ENCODE measurements at places on chromosomes 13 and 19. TPM values are rescaled to one million over a fixed set of nuclear protein-coding genes. Genes with fewer than 3 reads are reported as not detected.

- DNase-seq: no peak
Observed at GRCh38 chr13:97932647-97933046, 20.8 kb upstream of the IPO5 start.

- no peak for DNase-seq
Observed at GRCh38 chr13:79171141-79172061, 234.7 kb downstream of the RBM26 start.

- no peak for DNase-seq
Observed at GRCh38 chr13:91346850-91347201, 661 bp upstream of the MIR17HG start.

UNC13A gene
- total RNA-seq: 0.10 TPM

DNA sequence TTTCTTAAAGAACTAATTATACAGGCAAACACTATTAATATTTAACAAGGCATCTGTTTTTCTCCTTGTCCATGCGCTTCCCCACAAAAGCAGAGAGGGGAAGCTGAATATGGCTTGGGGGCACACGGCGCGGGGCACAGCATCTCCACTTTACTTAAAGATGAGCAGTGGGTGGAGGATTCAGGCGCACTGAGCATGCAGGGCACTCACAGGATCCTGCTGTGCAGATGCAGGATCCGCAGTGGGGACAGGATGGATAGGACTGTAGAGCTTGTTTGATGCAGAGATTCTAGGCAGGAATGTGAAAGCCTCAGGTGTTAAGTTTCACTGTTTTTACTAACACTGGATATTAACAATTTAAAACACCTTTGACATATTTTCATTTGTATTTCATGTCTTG, 43.3 kb downstream of the ATP11A start:
- DNase-seq: no peak

GRCh38 chr19:11710313-11710712, 28.4 kb downstream of the ZNF823 start:
- no peak for DNase-seq

- no peak for DNase-seq
Observed at GRCh38 chr13:38777347-38778119, 90.7 kb downstream of the FREM2 start.

DNA sequence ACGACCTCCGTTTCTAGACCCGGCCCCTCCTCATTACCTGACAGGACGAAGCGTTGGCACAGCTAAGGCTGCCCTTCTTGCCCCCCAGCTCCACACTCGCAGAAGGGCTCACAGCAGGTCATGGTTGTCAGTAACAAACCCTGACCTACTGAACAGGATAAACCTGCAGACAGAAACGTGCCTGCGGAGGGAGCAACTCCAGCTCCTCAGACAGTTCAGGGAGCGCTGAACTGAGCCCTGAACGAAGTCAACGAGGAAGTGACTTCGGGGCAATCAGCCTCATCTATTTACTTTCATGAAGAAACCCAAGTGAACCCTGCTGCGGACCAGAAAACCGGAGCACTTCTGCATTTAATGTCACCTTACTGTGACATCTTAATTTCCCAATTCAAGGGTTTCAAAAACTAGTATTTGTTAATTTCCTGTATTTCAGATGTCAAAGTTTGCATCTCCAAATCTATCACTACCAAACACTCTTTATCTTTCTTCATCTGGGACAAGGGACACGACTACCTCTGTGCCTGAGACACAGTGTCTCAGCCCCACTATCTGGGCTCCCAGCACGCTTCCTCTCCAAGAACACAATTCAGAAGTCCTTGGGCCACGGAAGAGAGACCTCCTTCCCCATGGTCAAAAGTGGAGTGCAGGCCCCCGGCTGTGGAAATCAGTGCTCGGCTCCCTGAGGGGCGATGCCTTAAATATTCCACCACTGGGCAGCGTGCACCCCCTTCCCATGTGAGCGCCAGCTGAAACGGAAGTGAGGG, 40.2 kb downstream of the CARS2 start:
- DNase-seq: peak; percentile 78

HCN2 gene
- total RNA-seq: 0.61 TPM

GRCh38 chr19:16363133-16363851, 38.7 kb downstream of the KLF2 start:
- peak; percentile 3 for DNase-seq

DNA sequence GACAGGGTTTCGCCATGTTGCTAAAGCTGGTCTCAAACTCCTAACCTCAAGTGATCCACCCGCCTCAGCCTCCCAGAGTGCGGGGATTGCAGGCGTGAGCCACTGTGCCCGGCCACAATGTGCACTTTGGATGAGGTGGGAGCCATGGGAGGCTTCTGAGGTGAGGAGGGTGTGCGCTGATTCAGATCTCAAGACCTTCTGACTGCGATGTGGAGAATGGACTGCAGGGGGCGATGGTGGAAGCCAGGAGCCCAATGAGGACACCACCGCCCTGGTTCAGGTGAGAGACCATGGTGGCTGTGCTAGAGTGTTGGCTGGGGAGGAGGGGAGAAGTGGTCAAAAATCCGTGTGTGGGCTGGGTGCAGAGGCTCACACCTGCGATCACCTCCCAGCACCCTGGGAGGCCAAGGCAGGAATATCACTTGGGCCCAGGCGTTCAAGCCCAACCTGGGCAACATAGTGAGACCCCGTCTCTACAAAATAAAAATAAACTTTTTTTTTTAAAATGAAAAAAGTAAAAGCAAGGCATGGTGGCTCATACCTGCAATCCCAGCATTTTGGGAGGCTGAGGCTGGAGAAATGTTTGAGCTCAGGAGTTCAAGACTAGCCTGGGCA, 5.6 kb downstream of the INAFM1 start:
- no peak for DNase-seq

DNA sequence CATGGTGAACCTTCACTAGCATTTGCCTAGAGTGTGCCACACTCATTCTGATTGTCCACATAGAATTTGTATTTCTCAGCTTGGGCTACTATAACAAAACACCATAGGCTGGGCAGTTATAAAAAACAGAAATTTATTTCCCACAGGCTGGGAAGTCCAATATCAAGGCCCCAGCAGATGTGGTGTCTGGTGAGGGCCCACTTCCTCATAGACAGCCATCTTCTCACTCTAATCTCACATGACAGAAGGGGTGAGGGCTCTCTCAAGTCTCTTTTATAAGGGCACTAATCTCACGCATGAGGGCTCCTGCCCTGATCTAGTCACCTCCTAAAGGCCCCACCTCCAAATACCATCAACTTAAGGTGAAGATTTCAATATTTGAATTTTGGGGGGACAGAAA, 53.6 kb downstream of the LRRC63 start:
- no peak for DNase-seq

DNA sequence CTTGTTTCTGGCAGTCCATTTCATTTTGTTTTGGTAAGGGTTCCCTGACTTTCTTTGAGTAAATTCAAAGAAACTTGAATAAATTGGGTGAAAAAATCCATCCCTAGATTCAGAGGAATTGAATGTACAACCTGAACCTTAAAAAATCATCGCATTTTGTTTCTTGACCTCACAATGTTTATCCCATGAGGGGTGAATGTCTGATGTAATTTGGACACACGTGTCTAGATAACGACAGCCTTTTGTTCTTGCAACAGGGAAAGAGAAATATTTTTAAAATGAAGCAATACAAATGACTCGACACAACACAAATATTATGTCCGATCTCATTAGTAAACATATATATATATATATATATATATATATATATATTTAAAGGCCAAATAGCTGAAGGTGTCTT, 453.2 kb upstream of the ATXN8OS start:
- no peak for DNase-seq

CBARP gene
- total RNA-seq: not detected

DEDD2 gene
- 59.5 TPM for total RNA-seq

- DNase-seq: no peak
Observed at GRCh38 chr13:67736646-67737420, 506.7 kb upstream of the PCDH9 start.

GRCh38 chr13:110499621-110500281, 61.8 kb downstream of the RAB20 start:
- no peak for DNase-seq
